ENCODE measurements at places on chromosomes 5 and 9.

DNA sequence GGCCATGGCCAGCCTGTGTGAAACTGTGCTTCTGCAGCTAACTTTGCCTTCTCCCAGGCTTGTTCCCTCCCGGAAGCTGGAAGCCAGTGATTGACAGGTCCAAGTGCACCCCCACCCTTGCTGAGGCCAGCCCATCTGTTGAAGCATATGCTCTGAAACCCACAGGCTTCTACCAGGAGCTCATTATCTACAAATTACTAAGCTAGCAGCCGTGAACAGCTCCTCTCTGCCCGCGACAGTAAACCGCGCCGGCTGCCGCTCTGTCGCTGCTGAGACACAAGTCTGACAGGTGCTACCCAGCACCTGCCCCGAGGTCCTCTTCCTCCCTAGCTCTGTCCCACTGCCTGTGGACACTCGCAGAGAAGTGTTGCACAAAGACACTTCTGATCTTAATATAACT lies 490.9 kb downstream of the GADD45G start:
- no peak for DNase-seq

DNA sequence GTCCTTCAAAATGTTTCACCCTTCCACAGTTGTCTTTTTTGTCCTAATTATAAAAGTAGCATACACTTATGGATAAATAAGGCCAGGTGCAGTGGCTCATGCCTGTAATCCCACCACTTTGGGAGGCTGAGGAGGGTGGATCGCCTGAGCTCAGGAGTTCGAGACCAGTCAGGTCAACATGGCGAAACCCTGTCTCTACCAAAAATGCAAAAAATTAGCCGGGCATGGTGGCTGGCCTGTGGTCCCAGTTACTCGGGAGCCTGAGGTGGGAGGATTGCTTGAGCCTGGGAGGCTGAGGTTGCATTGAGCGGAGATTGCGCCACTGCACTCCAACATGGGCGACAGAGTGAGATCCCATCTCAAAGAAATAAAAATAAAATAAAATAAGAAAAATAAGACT lies 1.6 kb downstream of the C5orf52 start:
- DNase-seq = no peak

DNA sequence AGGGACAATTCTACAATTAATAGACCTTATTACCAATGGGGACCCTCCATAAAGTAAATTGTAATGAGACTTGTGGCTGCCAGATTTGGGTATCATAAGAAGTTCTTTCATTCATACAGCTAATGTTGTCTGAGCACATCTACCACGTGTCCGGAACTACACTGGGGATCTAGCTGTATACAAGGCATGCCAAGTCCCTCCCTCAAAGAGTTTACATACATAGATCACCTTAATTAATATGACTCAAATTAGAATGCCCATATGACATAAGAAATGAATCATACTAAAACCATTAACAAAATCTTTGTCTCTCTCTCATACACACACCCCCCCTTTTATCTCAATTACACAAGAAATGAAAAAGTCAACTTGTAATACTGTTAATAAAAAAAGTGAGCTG lies 18.0 kb upstream of the NR4A3 start:
- no peak for DNase-seq

DNA sequence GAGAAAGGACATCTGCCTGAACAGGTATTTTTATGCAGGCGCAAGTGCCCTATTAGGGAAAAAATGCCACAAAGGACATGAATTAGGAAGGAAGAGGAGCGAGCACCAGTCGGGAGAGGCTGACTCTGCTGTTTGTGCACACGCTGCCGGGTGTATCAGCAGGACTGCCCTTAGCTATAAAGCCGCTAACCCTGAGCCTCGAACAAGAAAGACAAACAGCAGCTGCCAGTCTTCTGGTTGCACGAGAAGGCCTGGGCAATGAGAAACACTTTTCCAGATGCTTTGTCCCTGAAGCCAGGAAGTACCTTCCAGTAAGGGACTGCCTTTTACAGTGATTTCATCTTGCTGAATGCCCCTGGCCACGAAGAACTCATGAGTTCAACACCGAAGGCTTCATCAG lies 12.6 kb downstream of the QSOX2 start:
- no peak for DNase-seq

GRCh38 chr9:99746406-99746805 lies 75.3 kb upstream of the NR4A3 start:
- no peak for DNase-seq
